ENCODE measurements at places on chromosomes 7 and 10.
A peak's percentile ranks its signal among the peaks of the same experiment; 100 is the strongest.

DNA sequence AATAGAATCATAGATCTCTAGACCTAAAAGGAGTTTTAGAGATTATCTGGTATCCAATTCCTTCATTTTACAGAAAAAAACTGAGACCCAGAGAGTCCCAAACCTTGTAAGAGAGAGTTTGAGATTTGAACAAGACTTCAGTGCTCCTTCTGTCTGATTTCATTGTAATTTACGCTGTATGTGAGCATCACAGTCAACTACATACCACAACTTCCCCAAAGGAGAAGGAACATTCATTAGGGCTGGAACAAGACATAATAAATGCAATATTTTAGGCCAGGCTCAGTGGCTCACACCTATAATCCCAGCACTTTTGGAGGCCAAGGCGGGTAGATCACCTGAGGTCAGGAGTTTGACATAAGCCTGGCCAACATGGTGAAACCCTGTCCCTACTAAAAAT lies 17.3 kb upstream of the PRKAR2B start:
- no peak for DNase-seq

DNA sequence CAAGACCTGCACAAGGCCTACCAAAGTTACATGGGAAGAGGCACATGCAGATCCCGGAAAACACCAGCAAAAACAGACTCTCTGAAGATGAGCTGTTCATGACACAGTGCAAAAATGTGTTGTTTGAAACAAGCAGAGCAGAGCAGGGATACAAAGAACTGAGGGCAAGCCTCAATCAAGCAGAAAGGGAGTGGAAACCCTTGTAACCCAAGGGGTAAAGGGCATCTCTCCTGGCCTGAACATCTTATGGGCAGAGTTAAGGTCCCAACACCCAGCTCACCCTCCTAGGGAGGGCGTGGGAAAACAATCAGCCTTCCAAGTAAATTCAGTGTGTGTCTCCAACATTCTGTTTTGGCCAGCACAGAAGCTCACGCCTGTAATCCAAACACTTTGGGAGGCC lies 10.5 kb downstream of the PSPH start:
- no peak for DNase-seq

GRCh38 chr10:78140066-78140630 lies 106.5 kb downstream of the RPS24 start:
- no peak for DNase-seq

DNA sequence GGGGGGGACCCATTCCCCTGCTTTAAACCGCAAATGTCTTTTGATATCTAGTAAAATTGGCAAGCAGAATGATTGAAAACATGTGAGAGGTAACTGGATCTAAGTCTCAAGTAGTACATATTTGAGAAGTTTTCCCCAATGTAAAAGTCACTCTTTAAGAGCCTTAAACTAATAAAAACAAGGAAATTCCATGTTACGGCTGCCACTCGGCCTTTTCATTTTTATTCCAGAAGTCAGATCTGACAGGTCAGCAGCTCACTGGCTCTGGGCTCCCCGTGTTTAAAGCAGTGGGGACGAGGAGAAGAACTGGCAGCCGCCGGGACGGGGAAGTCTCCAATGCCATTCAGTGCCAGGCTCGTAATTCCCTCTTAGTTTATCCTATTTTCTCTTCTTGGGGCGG lies 80.7 kb downstream of the CUX1 start:
- no peak for DNase-seq

- DNase-seq, result no peak
Observed at GRCh38 chr10:75335983-75336382, 65.6 kb downstream of the ZNF503 start.

- peak; percentile 29 for DNase-seq
Observed at GRCh38 chr7:112266141-112266540, 59.6 kb downstream of the ZNF277 start.

DNA sequence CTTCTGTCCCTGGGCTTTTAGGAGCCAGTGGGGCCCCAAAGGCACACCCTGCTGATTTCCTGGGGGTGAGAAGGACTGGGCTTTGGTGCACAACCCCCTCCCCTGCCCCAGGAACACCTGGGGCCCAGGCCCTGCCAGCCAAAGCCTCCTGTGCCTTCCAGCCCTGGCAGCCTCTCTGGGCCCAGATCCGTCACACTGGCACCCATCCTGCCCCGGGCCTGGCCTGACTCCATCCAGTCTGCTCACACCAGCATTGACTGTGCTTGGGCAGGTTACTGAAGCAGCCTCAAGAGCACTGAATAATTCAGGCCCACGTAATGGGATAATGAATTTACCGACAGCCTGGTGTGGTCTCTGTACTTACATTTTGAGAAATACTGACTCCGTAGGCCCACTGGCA lies 12.0 kb upstream of the COMTD1 start:
- no peak for DNase-seq

- DNase-seq, result no peak
Observed at GRCh38 chr10:111299037-111299436, 222.2 kb downstream of the ADRA2A start.

- DNase-seq, result no peak
Observed at GRCh38 chr7:156386097-156386496, 254.5 kb upstream of the RNF32 start.

GRCh38 chr10:61795147-61795546 lies 106.4 kb upstream of the ARID5B start:
- DNase-seq, result no peak

GRCh38 chr7:125847055-125847454 lies 917.4 kb upstream of the POT1 start:
- DNase-seq, result no peak

DNA sequence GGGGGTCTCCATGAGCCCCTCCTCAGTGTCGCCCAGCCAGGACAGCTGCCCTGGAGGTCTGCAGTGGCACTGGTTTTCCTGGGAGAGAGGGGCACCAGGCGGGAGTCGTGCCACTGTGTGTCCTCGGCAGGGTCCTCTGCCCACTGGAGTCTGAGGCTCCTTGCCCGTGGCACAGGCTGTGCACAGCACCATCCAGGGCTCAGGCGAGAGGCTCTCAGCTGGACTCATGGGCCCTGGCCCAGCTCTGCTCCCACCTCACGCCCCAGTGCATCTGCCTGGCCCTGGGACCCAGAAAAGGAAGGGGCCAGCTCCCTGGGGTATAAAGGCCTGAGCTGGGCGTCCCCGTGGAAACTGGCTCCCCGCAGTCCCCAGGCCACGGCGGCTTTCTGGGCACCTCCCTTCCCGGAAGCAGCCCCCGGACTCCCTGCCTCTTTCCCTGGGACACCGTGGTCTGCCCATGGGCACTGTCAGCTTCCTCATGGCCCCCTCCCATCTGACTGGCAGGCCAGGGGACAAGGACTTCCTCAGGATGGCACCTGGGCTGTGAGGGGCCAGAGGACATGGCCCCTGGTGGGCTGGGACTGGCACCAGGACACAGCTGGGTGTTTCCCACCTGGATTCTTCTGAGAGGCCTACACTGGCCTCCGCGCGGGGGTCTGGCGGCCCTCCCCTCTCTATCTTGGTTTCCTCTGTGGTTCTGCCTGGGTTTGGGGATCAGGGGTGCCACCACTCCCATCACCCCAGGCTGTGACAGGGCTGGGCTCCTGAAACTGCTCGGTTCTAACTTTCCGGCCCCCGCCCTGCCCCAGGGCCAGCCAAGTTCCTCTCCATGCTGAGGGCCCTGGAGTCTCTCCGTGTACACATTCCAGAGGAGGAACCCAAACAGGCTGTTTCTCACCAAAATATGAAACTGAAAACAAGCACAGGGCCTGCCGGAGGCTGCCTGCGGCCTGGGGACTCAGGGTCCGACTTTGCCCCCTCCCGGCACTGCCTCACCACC lies 5.5 kb downstream of the FOXL3 start:
- no peak for DNase-seq

DNA sequence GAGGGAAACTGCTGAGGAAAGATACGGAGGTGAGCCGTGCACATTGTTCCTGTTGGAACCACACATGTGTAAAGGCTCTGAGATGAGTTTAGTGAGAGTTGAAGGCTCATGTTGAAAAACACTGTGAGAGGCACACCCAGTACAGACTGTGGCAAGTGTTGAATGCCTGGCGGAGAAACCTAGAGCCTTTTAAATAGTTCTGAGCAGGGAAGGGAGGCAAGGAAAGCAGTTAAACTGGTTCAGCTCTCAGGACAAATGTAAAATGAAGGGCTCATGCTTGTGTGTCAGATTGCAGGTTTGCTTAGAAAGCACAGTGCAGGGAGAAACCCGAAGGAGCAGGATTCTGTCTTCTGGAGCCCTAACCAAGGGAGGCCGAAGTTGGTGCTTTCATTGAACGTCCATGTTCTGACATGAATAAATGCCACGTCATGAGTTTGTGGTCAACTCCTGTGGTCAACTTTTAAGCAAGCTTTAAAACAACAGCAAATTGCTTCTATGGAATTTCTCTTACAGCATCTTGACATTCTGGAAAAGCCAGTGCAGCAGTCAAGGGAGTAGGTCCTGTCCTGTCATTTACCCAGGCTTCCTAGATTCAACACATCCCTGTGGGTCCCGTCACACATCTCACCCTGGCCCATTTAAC lies 650.9 kb upstream of the GALNT17 start:
- no peak for DNase-seq

GRCh38 chr10:58268454-58268945 lies 462 bp upstream of the CISD1 start:
- DNase-seq, result no peak

DNA sequence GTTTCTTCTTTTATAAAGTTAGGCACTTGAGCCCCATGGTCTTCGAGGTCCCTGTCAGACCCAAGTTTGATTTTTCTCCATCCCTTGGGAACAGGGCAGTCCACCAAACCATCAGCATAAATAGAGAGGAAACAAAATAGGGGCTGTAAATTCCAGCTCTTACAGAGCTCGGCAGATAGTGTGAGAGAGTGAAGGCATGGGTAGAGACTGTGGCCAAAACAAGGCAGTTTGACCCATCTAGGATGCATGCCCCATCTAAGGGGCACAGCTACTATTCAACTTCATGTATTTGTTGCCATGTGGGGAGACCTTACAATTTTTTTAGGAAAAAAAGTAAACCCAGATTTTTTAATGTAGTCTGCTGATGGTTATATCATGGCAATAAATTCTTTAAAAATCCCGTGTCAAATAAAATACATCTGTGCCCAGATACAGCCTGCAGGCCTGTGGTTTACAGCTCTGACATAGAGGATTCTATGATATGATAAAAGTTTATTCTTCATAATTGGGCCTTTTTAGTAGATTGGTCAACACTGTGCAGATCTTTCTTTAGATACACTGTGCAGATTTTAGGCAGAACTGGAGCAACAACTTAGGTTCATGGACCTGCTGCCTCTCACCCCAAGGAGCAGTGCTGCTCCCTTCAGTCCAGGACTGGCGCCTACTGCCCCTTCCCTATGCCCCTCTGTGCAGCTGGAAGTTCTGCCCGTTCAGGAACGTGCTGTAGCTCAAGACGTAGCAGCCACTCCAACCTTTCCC lies 5.3 kb downstream of the PPP1R3C start:
- DNase-seq, result no peak

DNA sequence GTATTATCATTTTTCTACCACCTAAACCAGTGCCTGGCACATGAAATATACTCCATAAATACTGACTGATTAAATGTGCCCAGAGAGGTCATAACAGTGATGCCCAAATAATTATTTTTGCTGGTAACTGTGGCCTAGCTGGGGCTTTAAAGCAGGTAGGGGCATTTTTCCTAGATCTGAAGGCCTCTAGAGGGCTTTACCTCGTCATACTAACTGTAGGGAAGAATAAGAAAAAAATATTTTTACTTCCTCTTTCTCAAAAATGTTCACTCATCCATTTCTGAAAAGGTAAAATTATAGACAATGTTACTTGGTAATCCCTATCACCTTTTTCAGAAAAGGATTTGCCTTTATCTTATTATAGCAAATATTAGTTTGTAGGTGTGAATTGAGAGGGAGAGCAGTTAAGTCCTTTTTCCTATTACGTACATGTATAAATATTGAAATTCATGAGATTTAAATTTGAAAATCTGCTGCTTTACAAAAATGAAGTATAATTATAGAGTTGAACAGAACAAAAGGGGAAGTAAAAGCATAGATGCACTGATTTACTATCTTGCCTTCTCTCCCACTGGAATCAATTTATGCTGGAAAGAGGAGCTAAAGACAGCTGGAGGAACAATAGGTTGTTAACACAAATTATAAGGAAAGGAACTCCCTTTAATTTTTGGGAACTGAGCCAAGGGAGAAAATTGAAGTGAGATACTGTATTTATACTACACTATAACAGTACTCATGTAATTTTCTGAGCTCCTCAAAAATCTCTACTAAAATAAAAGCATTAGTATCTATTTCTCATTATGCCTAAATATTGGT lies 71.5 kb upstream of the NOBOX start:
- no peak for DNase-seq

DNA sequence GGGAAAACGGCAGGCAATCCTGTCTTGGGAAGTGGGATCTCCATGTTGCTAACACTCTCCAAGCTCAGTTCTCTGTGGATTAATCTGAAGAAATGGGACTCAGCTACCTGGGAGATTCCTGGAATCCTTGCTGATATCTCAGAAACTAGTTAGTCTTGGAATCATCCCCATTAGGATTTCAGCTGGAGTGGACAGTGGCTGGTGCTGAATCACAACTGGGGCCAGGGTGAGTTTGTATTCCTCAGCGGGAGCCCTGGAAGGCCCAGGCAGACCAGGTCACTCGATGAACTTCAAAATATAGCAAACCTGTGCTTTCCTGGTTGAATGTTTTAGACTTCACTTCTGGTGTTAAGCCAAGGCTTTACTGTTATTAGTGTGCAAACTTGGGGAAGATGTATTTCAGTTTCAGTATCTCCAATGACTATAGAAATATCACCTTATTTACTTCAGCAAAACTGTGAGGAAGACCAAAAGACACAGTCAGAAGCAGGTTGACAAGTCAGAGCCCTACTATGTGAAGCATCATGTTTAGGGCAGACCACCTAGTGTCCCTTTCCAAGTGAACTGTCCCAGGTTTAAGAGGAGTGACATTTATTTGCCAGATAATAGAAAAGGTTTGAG lies 126.1 kb downstream of the AOAH start:
- DNase-seq, result no peak

DNA sequence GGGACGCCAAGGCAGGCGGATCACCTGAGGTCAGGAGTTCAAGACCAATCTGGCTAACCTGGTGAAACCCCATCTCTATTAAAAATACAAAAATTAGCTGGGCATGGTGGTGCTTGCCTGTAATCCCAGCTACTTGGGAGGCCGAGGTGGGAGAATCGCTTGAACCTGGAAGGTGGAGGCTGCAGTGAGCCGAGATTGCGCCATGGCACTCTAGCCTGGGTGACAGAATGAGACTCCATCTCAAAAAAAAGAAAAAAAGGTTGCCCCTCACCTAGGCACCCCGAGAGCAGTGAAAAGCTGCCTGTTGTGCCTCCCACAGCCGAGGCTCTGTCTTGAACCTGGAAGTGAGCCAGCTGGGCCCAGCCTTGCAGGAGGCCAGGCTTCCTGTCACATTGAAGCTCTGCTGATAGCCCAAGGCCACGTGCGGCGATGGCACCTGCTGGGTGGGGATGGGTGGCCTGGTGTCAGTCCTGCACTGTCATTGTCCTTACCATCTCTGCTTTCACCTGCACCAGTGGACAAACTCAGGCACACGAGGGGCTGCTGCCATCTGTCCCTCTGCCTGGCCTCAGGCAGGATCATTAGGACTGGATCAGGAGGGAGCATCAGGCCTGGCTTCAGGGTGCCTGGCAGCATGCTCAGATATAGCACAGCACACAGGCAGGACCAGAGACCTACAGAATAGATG lies 37.8 kb downstream of the DNAJB12 start:
- DNase-seq, result peak; percentile 94
